ENCODE measurements at places on chromosomes 5 and 9.

- no peak for DNase-seq
These were observed 1.3 kb downstream of the PRDM12 start for GRCh38 chr9:130665431-130666392.

DNA sequence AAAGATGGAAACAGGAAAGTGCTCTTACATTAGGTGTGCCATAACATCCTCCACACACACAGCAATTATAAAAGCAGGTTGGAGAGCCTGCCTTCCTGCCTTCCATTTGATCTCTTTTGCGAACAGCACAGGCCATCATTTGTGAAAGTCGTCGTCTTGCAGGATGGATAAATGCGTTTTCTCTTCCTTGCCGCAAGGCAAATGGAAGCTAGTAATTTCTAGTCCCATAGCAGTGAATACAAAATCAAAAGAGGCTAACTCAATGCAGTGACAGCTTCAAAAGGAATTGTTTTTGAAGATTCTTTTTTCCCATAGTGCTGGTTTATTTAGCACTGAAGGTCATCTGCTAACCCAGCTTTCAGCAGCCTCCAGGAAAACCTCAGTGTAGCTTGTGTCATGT lies 178.8 kb downstream of the GIN1 start:
- DNase-seq = no peak

DNA sequence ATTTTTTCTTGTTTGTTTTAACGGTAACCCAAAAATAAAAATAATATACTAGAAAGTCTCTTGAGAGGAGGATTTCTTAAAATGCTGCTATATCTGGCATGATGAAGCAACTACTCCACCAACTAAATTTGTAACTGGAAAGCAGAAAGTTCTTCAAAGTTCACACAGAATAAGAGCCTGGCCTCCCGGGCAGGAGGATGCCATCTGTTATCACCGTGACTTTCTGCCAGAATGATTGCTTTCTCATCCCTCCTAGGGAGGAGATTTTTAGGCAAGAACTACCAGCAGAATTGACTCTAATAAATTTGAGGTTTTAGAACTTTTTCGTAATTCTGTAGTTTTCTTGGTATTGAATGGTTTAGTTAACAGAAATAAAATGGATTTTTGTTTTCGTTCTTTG lies 464.6 kb upstream of the ACTBL2 start:
- DNase-seq = no peak

DNA sequence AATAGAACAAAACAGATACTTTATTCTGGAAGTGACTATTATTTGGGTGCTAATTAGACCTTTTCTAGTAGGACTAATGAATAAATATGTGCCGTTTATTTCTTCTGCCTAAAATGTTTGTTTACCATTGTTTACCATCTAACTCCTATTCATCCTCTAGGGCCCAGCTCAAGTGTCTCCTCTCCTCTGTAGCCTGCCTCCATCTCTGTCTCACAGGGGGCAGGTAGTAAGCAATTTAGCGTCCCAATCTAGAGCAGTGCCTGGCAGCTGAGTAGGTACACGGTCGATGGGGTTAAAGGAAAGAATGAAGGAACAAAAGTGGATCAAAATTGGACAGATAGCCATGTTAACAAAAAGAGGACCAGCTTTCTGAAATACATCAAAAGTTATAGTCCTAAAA lies 230.9 kb downstream of the SLF1 start:
- no peak for DNase-seq

DNA sequence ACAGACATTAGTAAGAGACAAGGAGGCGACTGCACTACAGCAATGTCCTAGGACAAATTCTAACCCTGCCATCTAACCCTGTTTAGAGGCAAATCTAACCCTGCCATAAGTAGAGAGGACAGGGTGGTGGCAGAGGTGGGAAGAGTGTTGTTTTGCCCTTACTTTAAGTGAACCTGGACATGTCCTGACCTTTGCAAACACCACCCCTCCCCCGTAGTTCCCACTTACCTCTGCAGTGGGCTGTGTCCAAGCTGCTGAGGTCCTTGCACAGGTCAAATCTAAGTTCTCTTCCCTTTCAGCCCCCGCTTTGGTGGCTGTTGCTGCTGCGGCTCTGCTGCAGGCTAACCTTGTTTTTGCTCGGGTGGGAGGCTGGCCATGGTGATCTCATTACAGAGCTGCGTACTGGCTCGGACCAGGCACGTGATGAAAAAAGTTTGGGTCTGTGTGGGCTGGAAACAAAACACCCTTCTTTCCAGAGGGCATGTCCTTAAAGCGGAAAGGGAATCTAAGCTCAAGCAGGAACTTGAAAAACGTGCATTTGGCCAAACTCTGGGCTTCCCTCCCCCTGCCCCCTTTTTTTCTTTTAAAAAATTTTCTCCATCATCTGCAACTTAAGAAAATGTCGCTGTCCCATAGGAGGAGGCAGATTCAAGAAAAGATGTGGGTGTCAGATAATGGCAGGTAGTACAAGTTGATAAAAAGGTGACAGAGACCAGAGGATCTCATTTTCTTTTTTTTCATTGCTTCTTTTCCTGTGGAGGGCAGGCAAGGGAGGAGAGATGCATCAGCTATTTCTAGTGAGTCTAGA lies at the start of gene FAXDC2:
Gene FAXDC2 (minus strand): TSS at position 349 of the 808 bp plus-strand sequence. CDS start 12,425 bp downstream, outside the sequence.
- peak; percentile 63 for DNase-seq

GRCh38 chr9:6915635-6916034 lies 157.9 kb downstream of the KDM4C start:
- peak; percentile 37 for DNase-seq

- DNase-seq = no peak
These were observed 117.5 kb upstream of the ZNF366 start for GRCh38 chr5:72624641-72625236.

DNA sequence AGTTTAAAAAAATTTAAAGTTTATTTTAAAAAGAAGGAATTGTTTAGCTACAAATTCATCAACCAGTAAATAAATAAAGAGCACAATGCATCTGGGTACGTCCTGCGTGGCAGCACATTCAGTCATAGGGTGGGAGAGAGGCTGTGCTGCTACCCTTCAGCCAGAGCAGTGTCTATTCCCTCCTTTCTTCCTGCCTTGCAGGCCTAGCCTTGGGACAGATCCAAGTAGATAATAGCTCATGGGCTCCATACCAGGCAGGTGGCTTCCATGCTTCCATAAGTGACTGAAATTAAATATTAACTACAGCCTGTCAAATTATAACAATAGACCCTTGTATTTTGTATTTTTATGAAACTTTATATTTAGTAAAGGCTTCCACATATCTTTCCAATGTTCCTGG lies 408.3 kb upstream of the RGMB start:
- no peak for DNase-seq

DNA sequence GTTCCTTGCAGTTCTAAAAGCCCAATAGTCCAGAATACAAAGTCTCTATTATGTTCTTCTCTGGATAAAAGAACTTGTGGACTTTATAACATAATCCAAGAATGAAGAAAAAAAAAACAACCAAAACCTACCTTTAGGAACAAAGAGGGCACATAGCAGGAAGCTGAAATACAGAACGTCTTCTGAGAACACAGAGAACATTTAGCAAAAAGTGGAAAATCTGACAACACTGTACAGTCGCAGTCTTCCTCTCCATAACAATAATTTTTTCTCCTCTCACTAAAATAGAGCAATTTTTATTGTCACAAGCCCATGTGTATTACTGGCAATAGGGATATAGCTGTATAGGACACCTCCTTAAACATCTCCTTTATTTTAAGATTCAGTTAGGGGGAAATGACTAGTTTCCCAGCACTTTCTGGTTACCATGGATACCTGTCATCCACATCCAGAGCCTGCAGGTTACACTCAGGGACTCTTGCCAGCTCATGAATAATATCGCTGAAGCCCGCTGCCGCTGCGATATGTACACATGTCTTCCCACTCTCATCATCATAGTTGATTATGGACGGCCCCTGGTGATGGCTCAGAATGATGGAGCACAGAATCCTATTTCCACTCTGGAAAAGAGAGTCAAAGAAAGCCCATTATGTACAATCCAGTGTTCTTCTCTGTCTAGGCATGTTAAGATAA lies 106.5 kb downstream of the ANKRD55 start:
- DNase-seq = no peak

DNA sequence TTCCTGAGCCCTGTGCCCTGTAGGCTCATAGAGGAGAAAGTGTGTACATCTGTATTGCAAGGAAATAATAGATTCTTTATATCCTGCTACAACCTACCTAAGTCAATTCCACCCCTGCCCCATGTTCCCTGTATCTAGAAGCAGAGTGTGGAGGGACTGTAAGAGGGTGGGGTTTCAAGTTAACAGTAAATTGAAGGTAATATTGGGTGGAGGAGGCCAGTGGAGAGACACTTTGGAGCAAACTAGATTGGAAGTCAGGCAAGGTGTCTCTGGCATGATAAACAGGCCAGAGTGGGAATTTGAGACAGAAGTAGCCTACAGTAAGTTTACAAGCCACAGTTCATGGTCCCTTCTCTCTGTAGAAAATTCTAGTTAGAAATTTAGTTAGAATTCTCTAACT lies 2.3 kb upstream of the HEMGN start:
- DNase-seq = no peak

DNA sequence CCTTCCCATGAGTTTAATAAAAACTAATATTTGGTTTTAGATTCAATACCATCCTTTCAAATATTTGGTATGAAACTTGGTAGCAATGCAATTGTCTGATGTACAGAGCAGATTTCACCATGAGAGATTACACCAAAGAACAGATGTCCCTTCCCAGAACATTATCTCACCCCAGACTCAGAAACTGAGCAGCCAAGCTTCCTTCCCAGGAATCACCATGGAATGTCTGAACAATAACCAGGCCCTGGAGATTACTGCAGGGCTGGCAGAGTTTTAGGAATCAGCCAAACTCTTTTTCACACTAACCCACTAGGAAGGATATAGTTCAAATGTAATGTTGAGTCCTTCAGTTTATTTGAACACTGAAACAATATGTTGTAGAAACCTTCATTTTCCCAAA lies 23.9 kb downstream of the CLTA start:
- no peak for DNase-seq

DNA sequence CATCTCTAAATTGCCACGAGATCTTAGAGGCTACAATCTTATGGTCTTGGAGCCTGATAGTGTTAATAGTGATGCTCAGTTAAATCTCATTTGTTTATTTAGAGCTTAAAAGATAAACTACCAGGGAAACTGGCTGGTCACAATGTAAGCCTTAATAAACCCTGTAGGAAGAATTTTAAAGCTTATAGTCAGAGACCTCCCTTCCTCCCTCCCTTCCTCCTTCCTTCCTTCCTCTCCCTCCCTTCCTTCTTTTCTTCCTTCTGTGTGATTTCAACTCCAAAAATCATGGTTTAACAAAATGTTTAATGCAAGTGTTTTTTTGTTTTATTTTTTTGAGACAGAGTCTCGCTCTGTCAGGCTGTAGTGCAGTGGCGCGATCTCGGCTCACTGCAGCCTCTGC lies 14.9 kb upstream of the FAM240B start:
- no peak for DNase-seq

- peak; percentile 13 for DNase-seq
These were observed 205.1 kb upstream of the EFNA5 start for GRCh38 chr5:107875833-107876232.

DNA sequence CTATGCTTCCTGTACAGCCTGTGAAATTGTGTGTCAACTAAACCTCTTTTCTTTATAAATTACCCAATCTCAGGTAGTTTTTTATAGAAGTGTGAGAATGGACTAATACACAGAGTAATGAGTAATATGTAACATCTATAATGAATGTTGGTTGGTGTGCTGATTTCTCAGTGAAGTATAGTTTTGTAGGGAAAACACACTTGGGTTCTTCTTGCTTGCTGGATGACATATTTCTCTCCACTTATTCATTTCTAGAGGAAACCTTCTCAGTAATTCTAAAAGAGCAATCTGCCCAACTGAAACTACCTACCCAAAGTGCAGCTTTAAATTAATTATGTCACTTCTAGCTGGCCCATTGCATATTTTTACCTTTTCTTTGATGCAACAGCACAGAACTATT lies 81.1 kb upstream of the RORB start:
- DNase-seq = no peak

- no peak for DNase-seq
These were observed 127.6 kb downstream of the RPS23 start for GRCh38 chr5:82150559-82150958.

DNA sequence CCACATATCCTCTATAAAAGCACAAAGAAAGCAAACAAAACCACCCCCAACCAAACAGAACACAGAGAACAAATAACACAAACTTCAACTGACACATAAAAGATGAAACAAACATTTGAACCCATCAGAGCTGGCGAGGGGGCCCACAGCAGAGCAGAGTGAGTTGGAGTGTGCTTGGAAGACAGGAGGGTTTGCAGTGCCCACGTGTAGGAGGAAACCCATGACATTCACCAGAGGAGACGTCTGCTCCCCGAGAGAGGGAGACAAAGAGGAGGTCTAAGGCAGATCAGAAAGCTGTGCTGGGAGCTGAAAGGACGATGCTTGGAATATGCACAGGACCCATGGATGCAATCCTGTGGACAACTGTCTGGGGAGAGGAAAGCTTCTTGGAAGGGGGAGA lies 27.0 kb downstream of the MRPL36 start:
- peak; percentile 40 for DNase-seq

DNA sequence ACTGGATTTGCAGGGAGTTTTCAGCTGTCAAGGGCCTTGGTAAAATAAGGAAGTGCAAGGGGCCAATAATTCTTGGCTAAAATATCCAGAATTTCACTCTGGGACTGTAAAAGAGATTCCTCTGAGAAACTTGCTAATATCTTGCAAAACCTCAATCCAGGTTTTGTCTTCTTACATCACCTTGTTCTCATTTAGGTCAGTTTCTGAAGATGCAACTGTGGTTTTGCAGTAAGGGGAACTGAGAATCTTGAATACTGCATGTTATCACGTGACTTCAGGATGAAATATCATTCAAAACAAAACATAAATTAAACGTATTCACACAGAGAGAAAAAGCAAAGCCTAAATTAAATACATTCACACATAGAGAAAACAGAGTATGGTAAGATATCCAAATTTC lies 35.0 kb upstream of the RIC1 start:
- no peak for DNase-seq

DNA sequence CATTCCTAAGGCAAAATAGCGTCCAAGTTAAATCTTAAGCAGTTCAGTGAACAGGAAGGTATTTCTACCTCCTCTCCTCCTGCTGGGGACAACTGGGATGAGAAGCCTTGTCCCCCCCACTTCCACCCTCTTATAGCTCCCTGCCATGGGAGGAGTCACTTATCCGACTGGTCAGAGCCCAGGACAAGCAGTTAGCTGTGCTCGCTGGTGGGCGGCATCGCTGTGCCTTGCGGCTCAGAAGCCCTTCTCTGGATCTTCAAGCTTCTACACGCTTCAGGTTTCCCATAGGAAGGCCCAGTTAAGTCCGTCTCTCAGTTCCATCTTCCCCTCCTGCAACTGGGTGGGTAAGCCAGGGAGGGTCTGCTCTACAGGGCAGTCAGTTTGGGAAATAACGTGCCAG lies 77.2 kb downstream of the PAX5 start:
- DNase-seq = no peak

- DNase-seq = no peak
These were observed 101.7 kb downstream of the FBXL17 start for GRCh38 chr5:108280248-108280647.

DNA sequence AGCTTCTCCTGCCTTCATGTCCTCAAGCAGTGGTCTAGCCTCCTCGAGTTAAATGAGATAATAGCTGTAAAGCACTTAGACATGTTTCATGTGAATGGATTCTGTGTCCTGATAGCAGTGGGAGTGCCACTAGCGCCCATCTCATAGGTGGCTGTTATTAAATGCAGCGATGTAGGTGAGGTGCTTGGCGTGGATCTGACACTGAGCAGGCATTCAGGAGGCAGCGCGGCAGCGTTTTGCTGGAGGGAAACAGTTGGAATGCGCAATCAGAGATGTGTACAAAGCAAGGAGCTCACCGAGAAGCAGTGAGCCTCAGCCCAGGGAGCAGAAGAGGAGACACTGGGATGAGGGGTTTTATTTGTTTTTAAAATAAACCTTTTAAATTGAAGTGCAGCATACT lies 106.6 kb downstream of the RGS3 start:
- no peak for DNase-seq

All from HEK293T (cell line).